ENCODE measurements at places on chromosomes 3 and 15.

- no peak for DNase-seq
Measured at GRCh38 chr3:5349343-5349742, 161.8 kb downstream of the EDEM1 start.

DNA sequence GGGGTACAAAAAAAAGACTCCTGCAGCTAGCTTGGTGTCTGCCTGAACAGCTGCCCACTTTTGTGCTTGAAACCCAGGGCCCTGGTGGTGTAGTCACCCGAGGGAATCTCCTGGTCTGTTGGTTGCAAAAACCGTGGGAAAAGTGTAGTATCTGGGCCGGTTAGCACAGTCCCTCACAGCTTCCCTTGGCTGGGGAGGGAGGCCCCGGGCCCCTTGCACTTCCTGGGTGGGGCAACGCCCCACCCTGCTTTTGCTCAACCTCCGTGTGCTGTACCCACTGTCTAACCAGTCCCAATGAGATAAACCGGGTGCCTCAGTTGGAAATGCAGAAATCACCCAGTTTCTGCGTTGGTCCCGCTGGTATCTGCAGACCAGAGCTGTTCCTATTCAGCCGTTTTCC lies 211.7 kb upstream of the ZPLD1 start:
- DNase-seq: no peak

- no peak for DNase-seq
Measured at GRCh38 chr3:40369716-40370115, 17.3 kb upstream of the ENTPD3 start.

- no peak for DNase-seq
Measured at GRCh38 chr3:157501863-157502262, 1.4 kb downstream of the VEPH1 start.

DNA sequence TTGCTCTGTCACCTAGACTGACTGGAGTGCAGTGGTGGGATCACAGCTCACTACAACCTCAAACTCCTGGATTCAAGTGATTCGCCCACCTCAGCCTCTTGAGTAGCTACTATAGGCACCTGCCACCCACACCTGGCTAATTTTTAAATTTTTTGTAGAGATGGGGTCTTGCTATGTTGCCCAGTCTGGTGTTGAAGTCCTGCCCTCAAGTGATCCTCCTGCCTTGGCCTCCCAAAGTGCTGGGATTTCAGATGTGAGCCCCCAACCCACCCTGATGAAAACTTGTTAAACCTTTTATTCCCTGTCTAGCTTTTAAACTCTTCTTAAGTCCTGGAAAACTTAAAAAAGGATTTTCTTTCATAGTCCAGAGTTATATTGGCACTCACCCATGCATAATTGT lies 2.6 kb downstream of the ECT2 start:
- no peak for DNase-seq

DNA sequence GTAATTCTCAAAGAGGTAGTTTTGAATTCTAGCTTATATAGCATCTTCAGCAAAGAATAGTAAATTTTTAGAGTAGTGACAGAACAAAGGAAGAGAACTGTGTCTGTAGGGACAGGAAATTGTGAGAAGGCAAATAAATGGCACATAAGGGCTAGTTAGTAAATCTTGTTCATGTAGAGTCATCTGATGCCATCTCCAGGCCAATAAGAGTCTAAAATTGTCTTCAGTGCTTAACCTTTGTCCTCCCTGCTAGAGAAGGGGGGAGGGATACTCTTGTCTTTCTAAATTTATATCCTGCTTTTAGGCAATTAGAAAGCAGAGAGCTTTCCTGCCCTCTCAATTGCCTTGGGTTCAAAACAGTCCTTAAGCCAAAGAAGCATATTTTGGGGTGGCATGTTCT lies 87.0 kb upstream of the DNAJC19 start:
- no peak for DNase-seq

DNA sequence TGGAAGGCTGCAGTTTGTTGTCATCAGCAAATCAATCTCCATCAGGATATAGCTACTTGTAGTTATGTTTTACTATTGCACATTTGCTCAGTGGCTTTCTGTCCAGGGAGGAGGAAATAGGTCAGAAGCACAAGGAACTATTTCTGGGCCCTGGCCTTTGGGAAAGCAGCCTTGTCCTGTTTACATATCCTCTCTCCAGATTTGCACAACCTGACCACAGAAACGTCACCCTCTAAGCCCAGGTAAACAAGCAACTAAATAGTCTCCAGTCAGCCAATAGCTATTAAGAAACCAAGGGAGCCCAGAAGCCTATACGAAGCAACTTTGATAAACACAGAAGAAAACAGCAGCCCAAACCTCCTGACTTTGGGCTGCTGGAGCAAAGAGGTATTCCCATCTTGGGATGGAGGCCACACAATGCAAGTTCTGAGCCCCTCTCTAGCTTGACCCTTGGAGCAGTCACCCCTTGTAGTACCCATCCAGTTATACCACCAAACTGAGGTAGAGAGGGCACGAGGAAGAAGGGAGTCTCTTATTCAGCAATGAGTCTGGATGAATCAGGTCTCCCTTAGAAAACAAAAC lies 2.3 kb upstream of the FEM1B start:
- peak; percentile 68 for DNase-seq

DNA sequence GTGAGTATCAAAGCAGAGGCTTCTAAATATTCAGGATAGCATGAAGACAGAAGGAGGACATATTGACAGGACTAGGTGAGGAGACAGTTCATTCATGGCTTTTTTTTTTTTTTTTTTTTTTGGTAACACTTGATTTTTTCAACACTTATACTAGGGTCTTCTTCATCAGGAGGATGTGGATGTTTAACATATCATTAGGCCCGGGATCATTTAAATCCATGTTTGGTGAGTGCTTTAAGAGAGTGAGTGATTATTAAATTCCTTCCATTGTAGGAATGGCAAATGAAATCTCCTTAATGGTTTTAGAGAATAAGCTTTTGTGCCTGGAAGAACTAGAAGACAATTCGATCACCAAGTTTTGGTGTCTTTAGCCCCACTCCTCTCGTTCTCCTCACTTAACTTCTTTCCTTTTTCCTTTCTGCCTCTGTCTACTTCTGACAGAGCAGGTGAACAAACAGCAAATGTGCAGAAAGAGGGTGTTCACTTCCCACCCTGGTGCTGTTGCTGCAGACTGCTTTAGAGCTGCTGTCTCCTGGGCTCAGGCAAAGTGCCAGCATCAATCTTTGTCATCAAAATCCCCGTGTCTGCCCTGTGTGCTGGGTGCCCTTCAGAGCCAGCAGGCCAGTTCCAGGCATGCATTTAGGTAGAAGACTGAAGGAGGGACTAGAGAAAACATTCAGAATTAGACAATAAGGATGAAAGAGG lies 35.6 kb upstream of the RAB11A start:
- no peak for DNase-seq

DNA sequence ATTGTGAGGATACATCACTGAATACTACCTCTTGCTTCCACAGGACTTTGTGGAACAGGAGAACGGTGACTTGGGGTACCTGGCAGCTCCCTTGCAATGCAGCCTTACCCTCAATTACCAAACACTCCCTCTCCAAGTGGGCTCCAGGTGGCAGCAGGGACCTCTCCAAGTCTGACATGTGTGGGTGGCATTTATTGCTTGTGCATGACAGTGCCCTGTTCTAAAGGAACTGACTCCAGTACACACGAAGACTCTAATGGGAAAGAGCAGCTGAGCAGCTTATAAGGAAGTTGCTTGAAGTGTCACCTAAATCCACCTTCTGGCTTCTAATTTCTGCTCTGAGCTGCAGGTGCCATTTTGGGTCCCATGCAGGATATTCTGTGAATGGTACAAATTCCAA lies 174.1 kb upstream of the SLCO3A1 start:
- DNase-seq: no peak

- no peak for DNase-seq
Measured at GRCh38 chr3:189794518-189794917, 163.3 kb downstream of the TP63 start.

DNA sequence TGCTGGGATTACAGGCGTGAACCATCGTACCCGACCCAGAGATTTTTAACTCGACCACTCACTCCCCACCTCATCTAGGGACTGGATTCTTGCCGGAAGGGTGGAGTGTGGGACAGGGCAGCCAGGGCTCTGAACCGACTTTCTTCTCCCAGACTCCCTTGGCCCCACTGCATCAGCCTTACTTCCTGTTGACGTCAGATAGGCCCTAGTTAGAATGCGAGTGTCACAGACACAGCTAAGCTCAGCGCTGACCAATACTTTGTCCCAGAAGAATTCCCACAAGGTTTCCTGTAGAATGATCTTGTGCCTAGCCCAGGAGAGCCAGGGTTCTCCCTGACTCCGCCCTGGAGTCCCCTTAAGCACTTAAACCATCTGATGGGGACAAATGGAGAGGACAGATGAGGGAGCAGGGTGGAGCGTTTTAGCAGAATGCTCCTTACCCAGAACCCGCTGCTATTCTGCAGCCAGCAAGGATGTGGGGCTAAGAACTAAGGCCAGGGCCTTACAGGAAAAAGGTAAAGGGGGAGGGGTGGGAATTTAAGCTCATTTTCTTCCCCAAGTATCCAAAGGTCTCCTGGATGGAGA lies 5.8 kb upstream of the TUSC2 start:
- DNase-seq: no peak

DNA sequence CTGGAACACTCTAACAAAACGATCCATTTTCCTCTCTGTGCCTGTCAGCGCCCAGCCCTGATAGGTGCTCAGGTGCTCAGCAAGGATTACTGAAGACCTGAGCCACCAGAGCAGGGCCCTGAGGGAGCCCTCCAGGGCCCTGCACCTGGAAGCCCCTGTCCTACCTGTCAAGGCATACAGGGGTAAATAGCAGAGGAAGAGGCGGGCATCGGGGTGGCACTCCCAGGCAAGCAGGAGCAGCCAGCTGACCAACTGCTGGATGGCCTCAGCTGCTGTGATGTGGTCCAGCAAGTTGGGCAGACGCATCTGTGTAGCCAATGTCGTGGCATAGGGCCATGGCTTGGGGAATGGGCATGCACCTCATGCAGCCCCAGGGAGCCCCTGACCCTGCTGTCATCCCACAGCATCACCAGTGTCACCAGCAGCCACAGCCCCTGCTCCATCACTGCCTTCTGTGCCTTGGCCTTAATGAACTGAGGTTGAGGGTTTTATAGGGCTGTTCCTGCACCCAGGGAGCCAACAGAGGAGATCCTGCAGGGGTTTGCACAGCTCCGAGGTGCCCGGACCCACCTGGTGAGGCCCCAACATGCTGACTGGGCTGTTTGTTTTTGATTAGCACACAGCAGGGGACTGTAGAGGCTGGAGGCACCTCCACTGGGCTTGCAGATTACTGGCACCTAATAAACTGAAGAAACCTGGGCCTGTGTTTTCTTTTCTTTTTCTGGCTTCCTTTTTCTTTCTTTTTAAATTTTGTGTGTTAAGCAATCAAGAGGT lies 7.9 kb upstream of the WDR6 start:
- DNase-seq: no peak

- no peak for DNase-seq
Measured at GRCh38 chr3:4471907-4472306, 4.8 kb upstream of the SUMF1 start.

DNA sequence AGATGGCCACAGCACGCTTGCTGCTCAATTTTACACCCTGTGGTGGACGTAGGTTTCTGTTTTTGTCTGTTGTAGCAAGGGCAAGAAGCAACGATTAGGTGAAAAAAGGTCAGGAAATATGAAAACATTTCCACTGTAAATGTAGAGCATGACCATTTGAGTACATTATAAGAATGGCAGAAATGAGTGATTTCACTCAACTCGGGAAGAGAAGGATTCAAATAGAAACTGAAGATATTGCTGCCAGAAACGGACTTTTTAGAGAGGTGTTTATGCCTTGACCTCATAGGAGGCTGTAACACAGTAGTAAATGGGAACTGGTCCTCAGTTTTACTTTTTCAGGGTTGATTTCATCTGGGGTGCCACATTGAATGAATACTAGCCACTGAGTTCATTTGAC lies 33.1 kb upstream of the GASK1A start:
- no peak for DNase-seq

GRCh38 chr3:38564631-38565338 lies 68.6 kb downstream of the EXOG start:
- DNase-seq: no peak

GRCh38 chr3:168273917-168274316 lies 178.2 kb upstream of the GOLIM4 start:
- no peak for DNase-seq

DNA sequence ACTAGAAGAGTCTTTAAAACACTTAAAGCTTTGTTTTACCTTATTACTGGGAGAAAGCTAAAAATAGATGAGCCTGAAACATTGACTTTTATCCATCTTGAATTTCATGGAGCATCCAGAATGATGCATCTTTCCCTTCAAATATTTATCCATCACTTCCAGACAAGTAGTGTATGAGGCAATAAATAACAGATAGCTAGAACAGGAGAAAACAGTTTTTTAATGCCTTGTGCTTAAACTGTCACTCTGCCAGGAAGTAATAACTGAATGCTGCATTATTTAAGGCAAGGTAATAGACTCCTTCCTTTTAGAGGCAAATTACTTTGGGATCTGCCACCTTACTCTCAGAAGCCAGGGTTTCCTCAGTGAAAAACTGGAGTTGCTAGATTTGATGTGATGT lies 225.8 kb upstream of the NAALADL2 start:
- no peak for DNase-seq

- no peak for DNase-seq
Measured at GRCh38 chr3:108861401-108861800, 38.8 kb downstream of the TRAT1 start.

DNA sequence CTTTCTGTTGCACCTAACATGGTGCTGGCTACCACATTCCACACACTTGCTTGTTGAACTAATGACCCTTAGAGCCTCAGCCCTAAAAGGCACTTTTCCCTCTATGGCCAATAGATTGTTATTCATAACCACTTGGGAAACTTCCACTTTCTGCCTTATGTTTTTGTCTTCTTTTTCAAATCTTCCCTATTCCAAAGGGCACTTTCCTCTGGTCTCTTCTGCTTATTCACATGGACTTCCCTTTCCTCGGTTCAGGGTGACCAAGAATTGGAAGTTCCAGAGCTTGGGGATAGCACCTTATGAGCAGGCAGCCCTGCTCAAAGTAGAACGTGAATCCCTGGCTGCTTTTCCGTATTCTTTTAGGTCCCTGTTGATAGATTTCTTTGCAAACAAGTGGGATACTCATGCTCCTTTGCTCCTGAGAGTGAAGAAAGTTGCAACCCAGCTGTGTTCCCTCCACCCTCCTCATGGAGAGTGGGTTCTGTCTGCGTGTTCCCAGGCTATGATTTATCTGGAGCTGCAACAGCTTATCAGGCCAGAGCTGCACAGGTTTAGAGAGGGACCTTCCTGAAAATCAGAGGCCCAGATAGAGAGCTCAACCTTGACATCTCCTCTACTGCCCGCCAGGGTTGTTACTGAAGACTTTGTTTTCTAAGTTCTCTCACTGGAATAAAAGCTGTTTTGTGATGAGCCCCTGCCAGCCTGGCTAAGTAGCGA lies 58.8 kb upstream of the MYZAP start:
- no peak for DNase-seq

- no peak for DNase-seq
Measured at GRCh38 chr15:90645873-90646575, 71.1 kb upstream of the BLM start.

- DNase-seq: no peak
Measured at GRCh38 chr15:81216422-81216821, 19.7 kb downstream of the IL16 start.

- DNase-seq: no peak
Measured at GRCh38 chr3:79204351-79204750, 563.4 kb downstream of the ROBO1 start.

- no peak for DNase-seq
Measured at GRCh38 chr3:181735911-181736310, 24.2 kb downstream of the SOX2 start.

- DNase-seq: peak; percentile 27
Measured at GRCh38 chr15:68229386-68230156, at the start of gene CLN6. CLN6 (minus strand) TSS chr15:68229728; CDS start chr15:68229584, 144 bp downstream.
